ENCODE measurements at places on chromosomes 2 and 18.

GRCh38 chr2:210523650-210524289 is 32.6 kb upstream of the CPS1 start:
- no peak for DNase-seq

DNA sequence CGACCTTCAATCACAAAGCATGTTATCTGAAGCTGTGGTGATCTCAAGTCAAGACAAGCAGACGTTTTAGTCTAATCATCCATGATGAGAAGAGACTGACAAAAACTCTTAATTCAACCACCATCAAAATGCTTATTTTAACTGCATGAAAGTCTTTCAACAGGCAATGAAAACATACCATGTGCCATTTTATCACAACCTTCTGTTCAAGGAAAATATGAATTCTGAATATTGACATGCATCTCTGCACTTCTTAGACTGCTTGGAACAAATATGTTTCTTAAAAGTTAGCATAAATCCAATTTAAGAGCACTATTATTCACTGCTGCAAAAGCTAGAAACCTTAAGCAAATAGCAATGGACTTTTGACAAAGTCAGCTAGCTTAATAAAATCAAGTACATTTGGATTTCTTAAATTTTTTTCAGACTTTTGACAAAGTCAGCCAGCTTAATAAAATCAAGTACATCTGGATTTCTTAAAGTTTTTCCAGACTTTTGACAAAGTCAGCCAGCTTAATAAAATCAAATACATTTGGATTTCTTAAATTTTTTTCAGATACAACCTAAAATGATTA is 70.9 kb downstream of the OLA1 start:
- no peak for DNase-seq

DNA sequence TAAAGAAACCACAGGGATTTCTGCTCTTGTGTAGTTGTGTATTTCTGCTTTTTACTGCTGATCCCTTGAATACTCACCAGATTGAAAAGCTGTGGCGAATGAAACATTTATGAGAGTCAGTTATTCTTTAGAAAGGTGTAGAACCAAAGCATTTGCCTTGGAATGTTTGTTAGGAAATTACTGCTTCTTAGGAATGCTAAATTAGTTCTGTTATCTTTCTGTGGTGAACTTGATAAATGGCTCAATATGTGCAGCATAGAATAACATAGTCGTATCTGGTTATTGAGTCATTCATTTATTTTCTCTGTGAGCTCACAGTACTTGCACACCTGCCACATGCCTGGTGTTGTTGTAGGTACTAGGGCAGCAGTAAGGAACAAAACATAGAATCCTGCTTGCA is 57.0 kb upstream of the FAM237A start:
- no peak for DNase-seq

DNA sequence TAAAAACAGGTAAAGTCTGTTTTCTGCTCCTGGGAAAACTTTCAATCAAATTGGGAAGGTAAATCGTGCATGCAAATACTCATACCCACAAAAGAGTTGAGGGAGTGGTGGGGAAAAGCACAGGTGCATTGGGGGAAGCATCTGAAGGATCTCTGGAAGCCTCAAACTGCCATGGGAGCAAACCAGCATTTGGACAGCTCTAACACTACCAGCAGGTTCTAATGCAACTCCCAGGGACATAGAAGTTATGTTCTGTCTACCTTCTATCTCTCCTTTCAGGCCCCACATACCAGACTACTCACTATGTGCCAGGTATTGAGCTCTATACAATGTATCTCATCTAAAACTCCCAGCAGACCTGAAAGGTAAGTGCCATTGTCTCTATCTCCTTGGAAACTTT is 933.7 kb downstream of the NRXN1 start:
- no peak for DNase-seq

GRCh38 chr18:58114766-58115165 is 70.7 kb downstream of the NEDD4L start:
- no peak for DNase-seq

- DNase-seq, result no peak
These were observed 16.9 kb upstream of the RNU4ATAC start for GRCh38 chr2:121513597-121514333.

Measured in activated CD4-positive, alpha-beta T cell treated with anti-CD3 and anti-CD28 coated beads, Interleukin-2, amount 50 U/mL, for 1 hour (primary cell).